GM04503 (cell line): ENCODE measurements at places on chromosomes 2 and 18.
A peak's percentile ranks its signal among the peaks of the same experiment; 100 is the strongest.

DNA sequence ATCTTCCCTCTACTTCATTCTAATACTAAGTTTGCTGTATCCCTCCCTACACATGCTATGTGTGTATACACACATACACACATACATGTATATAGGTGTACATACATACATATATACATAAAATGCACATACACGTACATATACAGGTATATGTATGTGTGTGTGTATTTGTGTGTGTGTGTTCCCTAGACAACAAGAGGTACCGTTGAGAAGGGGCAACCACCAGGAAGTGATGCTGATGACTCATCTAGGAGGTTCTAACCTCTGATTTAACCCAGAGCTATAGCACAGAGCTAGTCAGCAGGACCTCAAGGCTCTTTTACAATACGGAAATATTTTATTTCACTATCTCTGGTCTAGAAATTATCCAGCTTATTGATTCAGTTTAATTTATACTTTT, 139.2 kb downstream of the LAMA3 start:
- DNase-seq: no peak

DNA sequence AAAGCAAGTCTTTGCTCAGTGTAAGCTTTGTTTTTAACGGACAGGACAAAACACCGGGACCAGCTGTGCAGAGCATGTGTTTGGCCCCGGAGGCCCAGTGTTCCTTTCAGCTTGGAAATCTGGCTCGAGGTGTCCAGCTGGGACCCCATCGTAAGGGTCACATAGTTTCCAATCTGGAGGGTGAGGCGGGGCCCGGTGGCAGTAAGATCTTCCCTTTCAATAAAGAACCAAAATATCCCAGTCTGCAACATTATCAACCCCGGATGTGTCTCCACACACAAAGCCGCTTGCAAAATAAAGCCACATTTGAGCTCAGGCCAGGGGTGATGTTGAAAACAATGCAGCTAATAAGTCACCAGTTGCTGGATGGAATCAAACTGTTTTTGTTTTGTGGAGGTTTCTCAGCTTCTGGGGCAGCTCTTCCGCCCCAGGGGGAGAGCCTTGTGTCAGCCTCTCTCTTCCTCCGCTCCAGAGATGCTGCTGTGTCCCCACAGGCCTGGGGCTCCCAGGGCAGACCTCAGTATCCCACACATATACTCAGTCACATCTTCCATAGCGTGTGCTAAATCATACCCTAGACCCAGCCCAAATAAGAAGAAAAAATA, 138.6 kb upstream of the GLI2 start:
- peak; percentile 90 for DNase-seq

- peak; percentile 50 for DNase-seq
These were observed 146.7 kb downstream of the PARD3B start for GRCh38 chr2:204691911-204692510.

- no peak for DNase-seq
These were observed 17.7 kb downstream of the INO80C start for GRCh38 chr18:35479911-35480586.

DNA sequence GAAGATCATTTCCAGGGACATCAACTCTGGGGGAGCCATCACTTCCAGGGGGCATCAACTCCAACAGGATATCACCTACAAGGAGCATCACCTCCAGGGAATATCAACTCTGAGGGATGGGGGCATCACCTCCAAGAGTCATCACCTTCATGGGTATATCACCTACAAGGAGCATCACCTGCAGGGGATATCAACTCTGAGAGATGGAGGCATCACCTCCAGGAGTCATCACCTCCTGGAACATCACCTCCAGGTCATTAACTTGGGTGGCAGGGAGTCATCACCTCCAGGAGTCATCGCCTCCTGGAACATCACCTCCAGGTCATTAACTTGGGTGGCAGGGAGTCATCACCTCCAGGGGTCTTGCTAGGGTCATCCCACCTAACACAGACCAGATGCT, 167.6 kb downstream of the NDUFA10 start:
- no peak for DNase-seq

DNA sequence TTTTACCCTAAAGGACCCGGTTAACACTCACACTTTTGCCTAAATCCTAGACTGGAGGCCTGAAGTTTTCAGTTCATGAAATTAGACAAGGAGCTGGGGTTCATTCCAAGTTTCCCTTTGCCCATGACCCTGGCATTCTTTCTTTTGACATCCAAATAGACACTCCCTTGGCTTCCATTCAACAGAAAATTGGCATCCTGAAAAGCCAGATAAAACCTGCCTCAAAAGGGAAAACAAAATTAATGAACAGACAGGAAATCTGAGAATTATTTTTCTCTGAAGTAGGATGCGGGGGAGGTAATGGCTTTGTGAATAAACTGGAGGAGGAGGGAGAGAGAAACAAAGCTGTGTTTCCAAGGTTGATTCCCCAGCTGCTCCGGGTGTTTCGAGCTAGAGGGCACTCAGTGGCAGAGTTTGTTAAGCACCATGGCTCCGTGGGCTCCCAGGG, 41.0 kb downstream of the SPP2 start:
- no peak for DNase-seq

- DNase-seq: no peak
These were observed 61.0 kb downstream of the CACNB4 start for GRCh38 chr2:152037743-152038435.

GRCh38 chr2:30862054-30862651, 54.9 kb upstream of the CAPN13 start:
- peak; percentile 9 for DNase-seq

DNA sequence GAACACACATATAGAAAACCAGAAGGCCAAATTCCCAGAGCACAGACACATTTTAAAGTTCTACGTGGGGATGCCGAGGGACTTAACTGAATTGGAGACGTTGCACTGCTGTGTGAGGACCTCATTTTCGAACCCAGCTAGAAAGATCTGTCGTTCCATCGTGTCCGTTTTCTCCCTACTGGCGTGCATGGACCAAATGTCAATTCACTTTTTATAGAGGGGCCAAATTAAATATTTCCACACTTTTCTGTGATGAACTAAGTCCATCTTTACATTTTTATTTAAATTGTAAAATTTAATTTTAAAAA, 692 bp upstream of the TSHZ1 start:
- no peak for DNase-seq

DNA sequence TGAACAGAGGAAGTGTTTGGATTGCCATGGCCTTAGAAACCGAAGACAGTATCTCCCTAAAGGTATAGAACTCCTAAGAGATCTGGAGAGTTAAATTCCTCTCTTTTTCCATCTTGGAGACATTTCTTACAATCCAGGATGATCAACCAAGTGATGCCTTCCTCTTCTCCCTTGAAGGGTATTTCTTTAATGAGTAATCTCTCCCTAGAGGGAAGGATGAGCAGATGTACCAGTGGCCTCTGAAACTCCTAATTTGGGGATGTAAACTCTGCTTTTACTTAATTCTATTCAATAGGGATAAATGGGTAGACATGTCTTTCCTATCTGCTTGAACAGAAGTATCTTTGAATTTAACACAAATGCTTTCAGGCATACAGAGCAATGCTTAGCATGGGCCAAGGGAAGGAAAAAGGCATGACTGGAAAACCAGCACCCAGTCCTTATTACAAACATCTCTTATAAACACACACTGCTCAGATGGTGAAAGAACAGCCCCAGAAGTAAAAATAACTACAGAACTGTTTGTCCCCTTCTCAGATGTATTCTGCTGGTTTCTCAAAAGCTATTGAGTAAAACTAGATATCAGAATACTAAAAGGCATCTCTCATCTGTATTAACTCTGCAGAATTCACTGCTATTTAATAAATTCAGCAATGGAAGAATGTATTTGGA, 4.7 kb upstream of the THNSL2 start:
- DNase-seq: no peak

DNA sequence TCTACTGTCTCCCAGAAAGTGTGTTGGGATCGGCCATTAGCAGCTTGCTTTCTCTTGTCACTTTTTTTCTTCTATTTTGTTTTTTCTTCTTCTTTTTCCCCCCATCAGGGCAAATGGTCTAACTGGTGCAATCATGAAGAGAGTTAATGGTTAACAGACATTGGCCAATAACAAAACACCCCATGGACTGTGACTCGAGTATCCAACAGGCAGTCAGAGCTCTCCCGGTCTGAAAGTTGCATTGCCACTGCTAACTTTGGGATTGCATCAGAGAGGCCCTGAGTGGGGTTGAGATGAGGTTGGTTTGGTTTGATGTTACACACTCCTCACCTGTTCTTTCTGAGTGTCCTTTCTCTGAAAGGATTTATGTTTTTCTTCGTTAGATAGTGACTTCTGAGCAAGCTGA, 12.9 kb upstream of the SNORC start:
- no peak for DNase-seq
